ENCODE measurements at places on chromosomes 6 and 20. TPM values are rescaled to one million over a fixed set of nuclear protein-coding genes. Genes with fewer than 3 reads are reported as not detected.
A peak's percentile ranks its signal among the peaks of the same experiment; 100 is the strongest.

- H3K27ac ChIP-seq, result peak overlapping the region; percentile 87
- no peak for DNase-seq
- peaks cover 14% of the 10 kb centered on the region for H3K4me1 ChIP-seq
Observed at GRCh38 chr6:159700970-159701369, 7.9 kb upstream of the SOD2 start.

DNA sequence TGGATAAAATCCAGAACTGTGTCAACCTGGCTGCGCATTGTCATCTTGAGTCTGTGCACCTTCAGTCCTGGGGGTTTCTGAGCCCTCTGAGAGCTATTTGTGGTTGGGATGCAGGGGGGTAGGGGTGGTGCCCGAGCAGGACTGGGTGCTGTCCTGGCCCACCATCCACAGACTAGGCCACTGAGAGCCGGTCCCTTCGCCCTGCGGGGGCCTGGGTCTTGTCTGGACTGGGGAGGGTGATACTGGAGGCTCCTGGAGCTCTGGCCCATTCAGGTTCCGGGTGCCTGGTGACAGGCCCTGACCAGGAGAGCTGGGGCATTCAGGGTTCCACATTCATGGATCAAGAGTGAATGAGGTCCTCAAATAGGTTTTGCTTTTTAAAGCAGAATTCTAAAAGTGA is 20.9 kb downstream of the SPDEF start:
- H3K27me3 ChIP-seq, result no peaks in the 10 kb centered on the region
- no peak overlapping the region for H3K27ac ChIP-seq
- no peaks in the 10 kb centered on the region for H3K4me1 ChIP-seq
- DNase-seq, result no peak
- no peak overlapping the region for H3K4me3 ChIP-seq
- H3K36me3 ChIP-seq, result no peaks in the 10 kb centered on the region

DNA sequence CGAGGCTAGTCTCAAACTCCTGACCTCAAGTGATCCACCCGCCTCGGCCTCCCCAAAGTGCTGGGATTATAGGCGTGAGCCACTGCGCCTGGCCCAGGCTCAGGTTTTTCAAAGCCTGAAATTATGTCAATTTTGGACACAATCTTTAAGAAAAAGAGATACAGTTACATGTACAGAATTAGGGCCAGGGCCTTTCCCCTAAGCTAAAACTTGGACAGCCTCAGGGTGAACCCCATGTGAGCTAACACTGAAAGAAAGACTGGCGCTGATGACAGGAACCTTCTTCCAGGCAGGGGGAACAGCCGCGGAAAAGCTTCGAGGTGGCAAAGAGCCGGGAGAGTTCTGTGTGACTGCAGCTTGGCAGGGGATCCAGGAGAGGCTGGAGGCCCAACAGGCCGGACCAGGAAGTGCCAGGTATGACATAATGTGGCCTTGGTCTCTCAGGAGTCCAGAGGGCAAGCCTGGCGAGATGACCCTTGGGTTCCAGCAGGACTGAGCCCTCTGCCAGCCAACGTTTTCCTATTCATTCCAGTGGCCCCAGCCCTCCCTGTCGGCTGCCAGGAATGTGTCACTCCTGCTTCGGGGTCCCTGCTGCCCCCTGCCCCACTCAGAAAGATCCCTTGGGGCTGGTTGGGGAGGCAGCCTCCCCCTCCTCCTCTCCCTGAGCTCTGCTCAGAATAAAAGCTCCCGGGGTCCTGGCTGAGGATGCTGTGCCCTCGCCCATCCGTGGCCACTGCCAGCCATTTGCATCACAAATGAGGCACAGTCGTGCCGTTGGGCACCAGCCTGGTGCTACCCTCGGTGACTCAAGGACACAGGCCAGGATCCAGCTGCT is 37.3 kb downstream of the RBM38 start:
- H3K27ac ChIP-seq, result no peak overlapping the region
- no peak overlapping the region for H3K4me3 ChIP-seq
- peaks cover 52% of the 10 kb centered on the region for H3K4me1 ChIP-seq
- no peaks in the 10 kb centered on the region for H3K27me3 ChIP-seq
- no peaks in the 10 kb centered on the region for H3K36me3 ChIP-seq

DNA sequence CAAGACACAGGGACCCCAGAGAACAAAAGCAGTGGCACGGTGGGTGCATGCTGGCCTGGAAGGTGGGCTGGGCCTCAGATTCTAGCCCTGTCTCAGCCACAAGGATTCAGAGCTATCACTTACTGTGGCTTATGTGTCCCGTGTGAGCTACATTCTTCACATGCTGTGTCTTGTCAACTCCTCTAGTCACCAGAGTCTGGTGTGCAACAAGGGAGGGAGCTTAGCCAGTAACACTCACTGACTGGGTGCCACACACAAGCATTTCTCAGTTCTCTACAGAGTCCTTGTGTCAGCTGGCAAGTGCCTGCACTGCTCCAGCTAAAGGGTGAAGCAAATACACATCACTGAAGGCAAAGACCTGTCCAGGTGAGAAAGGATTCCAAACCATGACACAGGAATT is 186.9 kb upstream of the CDYL start:
- no peak overlapping the region for H3K4me3 ChIP-seq
- H3K27ac ChIP-seq, result no peak overlapping the region
- no peaks in the 10 kb centered on the region for H3K4me1 ChIP-seq
- H3K27me3 ChIP-seq, result peaks cover 5% of the 10 kb centered on the region
- no peak for DNase-seq

- no peak overlapping the region for H3K4me3 ChIP-seq
- H3K4me1 ChIP-seq, result no peaks in the 10 kb centered on the region
- peaks cover 33% of the 10 kb centered on the region for H3K36me3 ChIP-seq
- H3K27ac ChIP-seq, result no peak overlapping the region
- no peak for DNase-seq
Observed at GRCh38 chr6:105319331-105319730, 83.6 kb downstream of the PREP start.

DNA sequence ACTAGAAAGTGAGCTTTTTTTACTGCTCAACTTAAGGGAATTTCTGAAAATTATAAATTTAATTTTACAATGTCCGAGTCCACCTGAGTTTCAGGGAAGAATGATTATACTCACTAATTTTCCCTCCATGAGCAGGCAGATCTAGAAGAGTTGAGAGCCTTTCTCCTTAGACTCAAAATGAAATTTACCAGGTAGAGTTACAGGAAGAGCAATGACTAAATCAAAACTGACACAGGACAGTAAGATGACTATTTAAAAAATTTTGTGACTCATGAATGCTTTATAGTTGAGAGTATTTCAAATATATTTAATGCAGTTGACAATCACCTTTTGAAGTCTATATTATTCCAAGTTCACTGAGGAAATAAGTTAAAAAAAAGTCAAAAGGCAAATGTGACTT is 198.1 kb upstream of the NRSN1 start:
- no peak overlapping the region for H3K27ac ChIP-seq
- peaks cover 1% of the 10 kb centered on the region for H3K36me3 ChIP-seq
- H3K27me3 ChIP-seq, result no peaks in the 10 kb centered on the region
- no peaks in the 10 kb centered on the region for H3K4me1 ChIP-seq
- H3K4me3 ChIP-seq, result no peak overlapping the region

GRCh38 chr6:12403947-12404647 is 113.9 kb downstream of the EDN1 start:
- H3K4me3 ChIP-seq, result no peak overlapping the region
- H3K4me1 ChIP-seq, result no peaks in the 10 kb centered on the region
- H3K27ac ChIP-seq, result no peak overlapping the region
- DNase-seq, result no peak

DNAJC5 gene
- 19.5 TPM for total RNA-seq

DNA sequence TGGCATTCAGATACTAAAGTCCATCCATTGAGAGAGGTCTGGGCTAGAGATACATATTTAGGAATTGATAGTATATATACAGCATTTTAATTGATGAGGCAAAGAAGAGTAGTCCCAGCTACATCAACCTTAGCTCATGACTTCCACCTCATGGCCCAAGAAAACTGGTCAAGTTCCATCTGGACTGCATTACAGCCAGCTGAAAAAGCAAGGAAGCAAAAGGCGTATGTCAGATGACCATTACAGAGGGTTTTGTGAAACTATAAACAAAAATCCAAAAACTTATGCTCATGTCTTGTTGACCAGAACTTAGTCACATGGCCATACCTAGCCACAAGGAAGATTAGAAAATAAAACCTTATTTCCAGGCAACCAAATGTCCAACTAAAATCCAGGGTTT is 46.8 kb upstream of the RNF146 start:
- H3K4me1 ChIP-seq, result no peaks in the 10 kb centered on the region
- peaks cover 19% of the 10 kb centered on the region for H3K27me3 ChIP-seq
- H3K27ac ChIP-seq, result no peak overlapping the region
- no peak for DNase-seq

GRCh38 chr6:56346958-56347357 is 99.6 kb upstream of the COL21A1 start:
- no peak overlapping the region for H3K27ac ChIP-seq
- peaks cover 11% of the 10 kb centered on the region for H3K27me3 ChIP-seq
- no peak for DNase-seq
- H3K4me3 ChIP-seq, result no peak overlapping the region
- H3K4me1 ChIP-seq, result no peaks in the 10 kb centered on the region

DNA sequence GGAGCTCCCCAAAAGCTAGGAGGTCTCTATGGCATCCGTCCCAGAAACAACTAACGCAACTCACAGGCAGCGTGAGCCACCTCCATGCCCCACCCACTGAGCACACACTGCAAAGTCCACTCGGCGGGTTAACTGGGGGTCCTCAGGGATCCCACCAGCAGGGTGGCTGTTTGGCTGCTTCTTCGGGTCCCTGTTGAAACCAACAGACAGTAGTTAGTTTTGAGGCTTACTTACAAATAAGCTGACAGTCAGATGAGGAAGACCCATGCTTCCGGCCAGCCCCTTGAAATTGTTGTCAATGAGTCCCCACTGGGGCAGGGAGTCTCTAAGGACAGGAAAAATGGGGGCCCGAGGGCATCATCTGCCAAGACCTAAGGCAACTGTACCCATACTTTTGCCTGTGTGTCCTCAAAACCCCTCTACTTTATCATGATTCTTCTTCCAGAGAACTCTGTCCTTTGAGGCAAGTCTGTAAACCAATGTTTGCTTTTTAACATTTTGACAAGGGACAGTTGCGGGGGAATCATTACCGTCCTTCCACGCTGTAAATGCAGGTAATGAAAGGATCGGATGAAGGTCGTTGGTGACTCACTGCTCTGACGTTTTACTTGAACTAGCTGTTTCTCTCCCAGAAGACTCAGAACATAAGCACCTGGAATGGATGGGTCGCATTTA is 2.2 kb upstream of the PCK1 start:
- DNase-seq, result no peak
- H3K27me3 ChIP-seq, result peaks cover 9% of the 10 kb centered on the region
- no peaks in the 10 kb centered on the region for H3K36me3 ChIP-seq
- no peaks in the 10 kb centered on the region for H3K4me1 ChIP-seq

DNA sequence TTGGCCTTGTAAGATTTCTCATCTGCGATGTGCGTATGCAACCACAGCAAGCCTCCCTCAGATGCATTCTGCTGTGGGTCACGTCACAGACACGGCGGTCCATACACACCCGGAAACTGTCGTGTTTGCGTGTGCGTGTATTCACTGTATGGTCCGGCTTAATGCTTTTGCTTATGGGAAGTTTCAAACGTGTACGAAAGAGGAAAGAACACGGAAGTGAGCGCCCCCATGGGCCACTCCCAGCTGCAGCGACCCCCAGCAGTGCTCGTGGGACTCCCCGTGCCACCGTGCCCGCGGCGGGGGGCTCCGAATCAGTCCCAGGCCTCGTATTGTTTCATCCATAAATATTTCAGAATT is 10.2 kb downstream of the DLL1 start:
- no peak for DNase-seq
- no peaks in the 10 kb centered on the region for H3K27me3 ChIP-seq
- peak overlapping the region; percentile 7 for H3K4me3 ChIP-seq
- peak overlapping the region; percentile 22 for H3K27ac ChIP-seq
- H3K4me1 ChIP-seq, result peaks cover 20% of the 10 kb centered on the region
- peaks cover 3% of the 10 kb centered on the region for H3K36me3 ChIP-seq

GRCh38 chr6:143578054-143578453 is 66.5 kb upstream of the FUCA2 start:
- no peak overlapping the region for H3K27ac ChIP-seq
- H3K27me3 ChIP-seq, result no peaks in the 10 kb centered on the region
- H3K4me3 ChIP-seq, result no peak overlapping the region
- no peaks in the 10 kb centered on the region for H3K4me1 ChIP-seq

- peaks cover 6% of the 10 kb centered on the region for H3K27me3 ChIP-seq
- H3K4me1 ChIP-seq, result no peaks in the 10 kb centered on the region
- no peak for DNase-seq
- H3K27ac ChIP-seq, result no peak overlapping the region
- no peaks in the 10 kb centered on the region for H3K36me3 ChIP-seq
Observed at GRCh38 chr6:18380851-18381250, 6.3 kb upstream of the RNF144B start.

CST4 gene
- not detected for total RNA-seq

- H3K27ac ChIP-seq, result no peak overlapping the region
- H3K4me3 ChIP-seq, result no peak overlapping the region
- H3K4me1 ChIP-seq, result no peaks in the 10 kb centered on the region
- H3K36me3 ChIP-seq, result peaks cover 23% of the 10 kb centered on the region
- H3K27me3 ChIP-seq, result no peaks in the 10 kb centered on the region
Observed at GRCh38 chr6:95601133-95601532, 23.8 kb downstream of the MANEA start.

DNA sequence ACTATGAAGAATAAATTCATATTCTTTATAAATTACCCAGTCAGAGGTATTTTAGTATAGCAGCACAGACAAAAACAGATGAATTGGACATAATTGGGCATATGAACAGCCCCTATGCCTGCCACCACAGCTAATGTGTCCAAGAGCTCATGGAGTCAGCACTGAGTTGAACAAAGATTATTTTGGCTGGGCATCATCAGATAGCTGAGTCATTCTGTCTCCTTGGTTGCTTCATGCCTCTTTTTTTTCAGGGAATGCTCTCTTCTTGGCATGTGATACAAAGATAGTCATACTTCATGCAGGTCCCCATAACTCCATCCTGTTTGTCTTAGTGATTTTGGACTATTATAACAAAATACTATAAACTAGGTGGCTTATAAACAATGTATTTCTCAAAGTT is 275.6 kb downstream of the TENT5A start:
- no peaks in the 10 kb centered on the region for H3K36me3 ChIP-seq
- H3K4me1 ChIP-seq, result no peaks in the 10 kb centered on the region
- H3K27ac ChIP-seq, result no peak overlapping the region
- H3K27me3 ChIP-seq, result no peaks in the 10 kb centered on the region
- no peak overlapping the region for H3K4me3 ChIP-seq
- no peak for DNase-seq

INSM1 gene
- 0.25 TPM for total RNA-seq

- H3K4me1 ChIP-seq, result no peaks in the 10 kb centered on the region
- DNase-seq, result no peak
- no peaks in the 10 kb centered on the region for H3K36me3 ChIP-seq
- no peaks in the 10 kb centered on the region for H3K27me3 ChIP-seq
Observed at GRCh38 chr20:56595746-56596475, 33.2 kb upstream of the TFAP2C start.

GRCh38 chr6:150600301-150601017 is 774 bp downstream of the PLEKHG1 start:
- no peaks in the 10 kb centered on the region for H3K36me3 ChIP-seq
- peak overlapping the region; percentile 90 for H3K27ac ChIP-seq
- H3K4me1 ChIP-seq, result peaks cover 25% of the 10 kb centered on the region
- H3K4me3 ChIP-seq, result peak overlapping the region; percentile 84
- peaks cover 46% of the 10 kb centered on the region for H3K27me3 ChIP-seq
- DNase-seq, result peak; percentile 87

CGA gene
- total RNA-seq, result not detected

SPDEF gene
- 0.24 TPM for total RNA-seq

All from activated naive CD4-positive, alpha-beta T cell treated with anti-CD3 and anti-CD28 coated beads for 36 hours (primary cell).